AG09319 (cell line): ENCODE measurements at places on chromosomes 12 and 14.

DNA sequence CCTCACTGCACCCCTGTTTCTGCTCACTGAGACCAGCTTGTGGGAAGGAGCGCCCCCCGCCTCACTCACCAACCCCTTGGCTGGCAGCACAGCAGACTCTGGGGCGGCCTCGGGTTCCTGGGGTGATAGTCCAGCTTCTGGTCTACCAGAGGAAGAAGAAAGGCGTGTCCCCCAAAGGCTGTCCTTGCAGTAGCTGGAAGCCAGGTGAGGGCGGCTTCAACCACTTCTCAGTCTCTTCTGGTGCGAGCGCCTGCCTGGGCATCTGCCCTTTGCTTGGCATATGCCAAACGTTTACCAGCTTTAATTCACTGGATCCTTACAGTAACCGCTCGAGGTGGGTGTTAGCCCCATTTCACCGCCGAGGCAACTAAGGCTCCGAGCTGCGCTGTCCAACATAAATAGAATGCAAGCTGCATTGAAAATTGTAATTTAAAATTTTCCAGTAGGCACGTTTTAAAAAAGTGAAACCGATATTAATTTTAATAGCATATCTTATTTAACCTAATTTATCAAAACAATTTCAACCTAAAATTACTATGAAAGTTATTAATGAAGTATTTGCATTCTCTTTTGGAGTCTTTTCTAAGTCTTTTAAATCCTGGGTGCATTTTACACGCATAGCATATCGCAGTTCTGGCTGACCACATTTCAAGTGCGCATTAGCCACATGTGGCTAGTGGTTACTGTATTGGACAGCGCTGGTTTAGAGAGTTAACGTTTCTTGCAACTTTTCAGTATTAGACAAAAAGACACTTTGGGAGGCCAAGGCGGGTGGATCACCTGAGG, 872 bp downstream of the FAM177A1 start:
- no peak for DNase-seq

GRCh38 chr12:121889274-121889624, 659 bp downstream of the PSMD9 start:
- DNase-seq = no peak

- no peak for DNase-seq
Observed at GRCh38 chr14:78986989-78987388, 816.8 kb downstream of the NRXN3 start.

DNA sequence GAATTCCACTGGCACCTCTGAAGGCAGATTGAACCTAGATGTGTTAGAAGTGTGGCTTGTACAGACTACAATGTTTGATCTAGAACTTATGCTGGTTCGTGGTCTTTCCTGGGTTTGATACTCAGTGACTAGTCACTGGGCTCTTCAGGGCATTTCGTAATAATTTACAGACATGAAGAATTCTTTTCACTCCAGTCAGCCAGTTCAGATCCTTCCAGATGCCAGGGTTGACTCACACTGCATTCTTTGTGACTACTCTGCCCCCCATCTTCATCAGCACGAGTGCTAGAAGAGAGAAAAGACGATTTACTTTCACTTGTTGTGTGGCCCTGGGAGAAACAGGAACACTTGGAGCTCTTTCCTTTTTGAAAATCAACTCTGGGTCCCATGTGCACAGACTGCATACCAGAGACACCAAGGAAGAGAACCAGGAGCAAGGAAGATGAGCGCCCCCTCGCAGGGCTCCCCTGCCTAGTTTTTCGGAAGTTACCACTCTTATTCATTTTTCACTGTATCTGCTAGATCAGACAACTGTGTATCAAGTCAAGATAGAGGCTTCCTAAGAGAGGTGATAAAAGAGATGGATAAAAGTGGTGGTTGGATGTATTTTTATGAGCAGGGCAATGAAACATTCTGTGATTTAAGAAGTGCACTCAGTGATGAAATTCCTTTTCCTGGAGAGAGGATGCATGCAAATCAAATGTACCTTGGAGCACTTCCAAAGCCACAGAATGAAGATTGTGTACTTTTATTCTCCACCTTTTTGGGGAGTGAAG, 33.5 kb upstream of the EVL start:
- DNase-seq = peak; percentile 89

- DNase-seq = no peak
Observed at GRCh38 chr14:100438271-100438670, 115.1 kb downstream of the SLC25A47 start.
